ENCODE measurements at places on chromosomes 3 and 15. TPM values are rescaled to one million over a fixed set of nuclear protein-coding genes. Genes with fewer than 3 reads are reported as not detected.

The HIGD2B gene
- polyA plus RNA-seq = not detected

The HHATL gene
- polyA plus RNA-seq = not detected

The ROPN1 gene
- 0.29 TPM for polyA plus RNA-seq

The P3H2 gene
- polyA plus RNA-seq = 32.6 TPM

The DUT gene
- 35.9 TPM for polyA plus RNA-seq

The PTX3 gene
- polyA plus RNA-seq = 235 TPM

DNA sequence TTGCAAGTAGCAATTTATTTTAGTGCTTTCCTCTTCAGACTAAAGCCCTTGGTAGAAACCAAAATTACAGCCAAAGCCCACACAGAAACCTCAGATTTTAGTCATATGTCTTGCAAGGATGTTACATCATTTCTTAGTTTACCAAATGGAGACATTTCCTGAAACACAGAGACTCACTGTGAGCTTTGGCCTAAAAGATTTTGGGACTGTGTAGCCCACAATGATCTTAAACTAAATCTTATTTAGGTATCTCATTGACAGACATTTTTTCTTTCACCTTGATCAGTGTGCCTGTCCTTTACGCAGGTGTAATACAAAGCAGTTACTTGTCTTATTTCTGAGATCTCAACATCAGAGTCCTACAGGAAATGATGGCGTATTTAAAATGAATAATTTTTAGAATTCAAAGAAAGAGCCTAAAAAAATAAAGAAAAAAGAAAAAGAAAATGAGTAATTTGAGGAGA lies 27.8 kb upstream of the AP4E1 start:
- peak; percentile 43 for DNase-seq

DNA sequence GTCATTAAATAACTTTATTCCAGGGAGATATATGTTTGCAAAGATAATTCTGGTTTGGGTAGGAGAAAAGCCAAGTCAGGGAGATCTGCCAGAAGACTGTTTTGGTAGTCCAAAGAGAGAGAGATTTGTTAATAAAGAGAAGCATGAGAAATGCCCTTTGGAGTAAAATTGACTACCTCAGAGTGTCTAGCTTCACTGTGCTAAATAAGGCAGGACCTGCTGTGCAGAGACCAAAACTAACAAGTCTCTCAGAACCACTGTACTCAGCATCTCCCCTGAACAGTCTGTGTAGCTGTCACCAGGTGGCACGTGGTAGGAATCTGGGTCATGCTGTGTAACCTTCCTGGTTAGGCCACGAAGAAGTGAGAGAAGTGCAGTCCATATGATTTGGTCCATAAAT lies 31.6 kb upstream of the SLC35G2 start:
- DNase-seq = no peak

DNA sequence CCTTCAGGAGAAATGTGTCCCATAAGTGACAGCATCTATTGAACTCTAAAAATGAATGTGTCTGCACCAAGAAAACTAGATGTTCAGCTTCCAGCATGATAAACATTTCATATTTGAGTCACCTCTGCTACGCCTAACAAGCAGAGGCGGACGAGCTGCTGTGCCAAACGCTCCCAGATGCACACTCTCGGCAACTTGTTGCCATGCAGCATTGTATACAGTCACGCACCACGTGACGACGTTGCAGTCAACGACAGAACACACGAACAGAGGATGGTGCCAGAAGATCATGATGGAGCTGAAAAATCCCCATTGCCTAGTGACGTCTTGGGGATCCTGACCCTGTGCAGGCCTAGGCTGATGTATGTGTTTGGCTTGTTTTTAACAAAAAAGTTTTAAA lies 137.5 kb downstream of the XXYLT1 start:
- DNase-seq = peak; percentile 87

DNA sequence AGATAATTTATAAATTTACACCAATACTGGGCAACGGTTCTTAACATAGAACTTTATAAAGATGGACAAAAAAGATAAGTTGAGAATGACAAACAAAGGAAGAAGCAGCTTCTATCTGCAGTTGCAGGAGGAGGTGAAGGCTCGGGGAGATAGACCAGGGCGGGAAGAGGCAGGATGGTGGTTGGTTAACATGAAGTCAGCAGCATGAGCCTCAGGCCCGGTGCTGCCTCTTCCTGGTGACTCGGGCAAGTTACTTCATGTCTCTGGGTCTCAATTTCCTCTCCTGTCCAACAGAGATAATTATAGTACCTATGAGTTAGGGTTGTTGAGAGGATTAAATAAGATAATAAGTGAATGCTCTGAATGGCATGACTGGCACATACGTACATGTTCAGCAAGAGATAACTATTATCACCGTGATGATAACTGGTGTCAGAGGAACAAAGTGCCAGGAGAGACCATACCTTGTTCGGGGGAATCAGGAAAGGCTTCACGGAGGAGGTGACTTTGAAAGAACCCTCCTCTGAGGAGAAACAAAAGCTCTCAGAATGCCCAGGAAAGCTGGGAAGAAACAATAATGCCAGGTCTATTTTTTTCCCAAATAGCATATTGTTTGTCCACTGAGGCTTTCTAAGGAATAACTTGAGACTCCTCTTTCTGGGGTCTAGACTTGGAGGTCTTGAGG lies 4.4 kb downstream of the PAK6 start:
- DNase-seq = no peak

DNA sequence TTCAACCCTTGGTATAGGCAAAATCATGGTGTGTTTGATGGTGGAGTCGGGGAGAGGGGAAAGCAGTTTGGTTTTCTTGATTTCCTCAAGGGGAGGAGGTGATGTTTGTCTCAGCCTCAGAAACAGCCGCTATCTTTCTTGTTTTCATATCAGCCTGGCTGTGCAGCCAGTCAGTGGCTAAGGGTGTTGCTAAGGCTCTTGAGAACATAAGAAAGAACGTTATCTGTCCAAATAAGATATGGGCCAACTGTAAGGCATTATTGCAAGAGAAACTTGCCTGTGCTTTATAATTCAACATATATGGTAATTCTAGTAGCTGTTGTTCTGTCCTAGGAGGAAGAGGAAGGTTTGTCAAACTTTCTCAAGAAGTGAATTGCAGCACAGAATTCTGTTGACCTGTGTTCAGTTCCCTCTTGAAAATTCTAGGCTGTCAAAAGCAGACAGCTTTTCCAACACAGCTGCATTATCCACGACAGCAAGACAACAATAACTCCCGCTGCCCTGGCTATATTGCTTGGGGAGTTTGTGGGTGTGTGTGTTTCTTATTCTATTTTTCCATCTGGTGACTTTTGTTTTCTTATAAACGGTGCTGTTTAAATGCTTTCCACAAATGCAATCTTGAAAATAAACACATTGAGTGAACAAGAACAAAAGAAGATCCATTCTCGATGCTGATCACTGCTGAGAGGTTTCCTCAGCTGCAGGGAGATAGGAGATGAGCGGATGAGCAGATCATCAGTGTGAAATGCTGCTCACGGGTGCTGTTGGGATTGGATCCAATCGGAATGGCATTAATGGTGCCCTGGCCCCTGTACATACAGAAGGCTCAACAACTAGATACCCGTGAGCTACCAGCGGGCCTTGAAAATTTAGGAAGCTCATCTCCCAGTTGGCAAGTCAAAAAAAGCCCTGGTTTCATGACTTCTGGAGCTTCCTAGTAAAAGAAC lies 90.8 kb upstream of the TNFAIP8L3 start:
- no peak for DNase-seq

GRCh38 chr3:40598338-40598737 lies 73.6 kb downstream of the ZNF621 start:
- DNase-seq = no peak

DNA sequence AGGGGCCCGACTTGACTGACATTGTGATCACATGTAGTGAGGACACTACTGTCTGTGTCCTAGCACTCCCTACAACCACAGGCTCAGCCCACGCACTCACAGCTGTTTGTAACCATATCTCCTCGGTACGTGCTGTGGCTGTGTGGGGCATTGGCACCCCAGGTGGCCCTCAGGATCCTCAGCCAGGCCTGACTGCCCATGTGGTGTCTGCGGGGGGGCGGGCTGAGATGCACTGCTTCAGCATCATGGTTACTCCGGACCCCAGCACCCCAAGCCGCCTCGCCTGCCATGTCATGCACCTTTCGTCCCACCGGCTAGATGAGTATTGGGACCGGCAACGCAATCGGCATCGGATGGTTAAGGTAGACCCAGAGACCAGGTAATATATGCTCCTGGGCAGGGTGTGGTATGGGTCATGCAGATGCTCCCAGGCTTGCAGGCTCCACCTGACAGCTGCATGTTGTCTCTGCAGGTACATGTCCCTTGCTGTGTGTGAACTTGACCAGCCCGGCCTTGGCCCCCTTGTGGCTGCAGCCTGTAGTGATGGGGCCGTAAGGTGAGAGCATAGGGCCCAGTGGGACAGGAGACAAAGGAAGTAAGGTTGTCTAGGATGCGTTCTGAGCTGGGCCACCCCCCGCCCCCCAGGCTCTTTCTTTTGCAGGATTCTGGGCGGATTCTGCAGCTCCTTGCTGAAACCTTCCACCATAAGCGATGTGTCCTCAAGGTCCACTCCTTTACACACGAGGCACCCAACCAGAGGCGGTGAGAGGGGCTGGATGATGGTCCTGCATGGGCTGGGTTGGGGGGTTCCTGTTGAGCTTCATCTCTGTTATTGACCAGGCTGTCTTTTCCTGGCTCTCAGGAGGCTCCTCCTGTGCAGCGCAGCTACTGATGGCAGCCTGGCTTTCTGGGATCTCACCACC lies 4.4 kb downstream of the DALRD3 start:
- DNase-seq = no peak

DNA sequence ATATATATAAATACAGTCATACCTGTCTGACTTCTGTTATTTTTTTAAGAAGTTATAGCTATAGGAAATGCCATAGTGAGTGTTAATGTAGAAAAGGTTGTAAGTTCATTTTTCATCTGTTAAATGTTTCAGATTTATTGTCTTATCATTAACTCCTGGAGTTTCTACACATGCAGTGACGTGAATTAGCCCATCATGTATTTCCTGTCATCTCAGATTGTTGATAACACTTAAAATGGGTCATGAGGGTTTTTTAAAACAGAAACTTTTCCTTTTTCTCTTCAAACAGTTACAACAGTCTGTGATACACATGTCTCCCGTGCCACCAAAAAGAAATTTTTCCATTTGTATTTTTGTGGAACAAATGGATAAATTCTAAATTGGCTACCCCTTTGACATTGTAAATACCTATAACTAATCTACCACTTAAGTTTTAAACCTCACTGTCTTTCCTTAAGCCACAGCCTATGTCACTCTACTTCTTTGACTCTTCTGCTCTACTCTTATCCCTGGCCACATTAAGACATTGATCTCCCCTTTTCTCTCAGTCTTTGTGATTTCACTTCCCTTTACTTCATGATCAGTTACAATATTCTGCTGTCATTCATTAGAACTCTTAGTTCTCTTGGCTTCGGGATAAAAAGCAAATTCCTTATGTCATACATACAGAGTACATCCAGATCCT lies 89.1 kb downstream of the NEO1 start:
- no peak for DNase-seq

GRCh38 chr3:14569474-14570000 lies 29.4 kb upstream of the GRIP2 start:
- no peak for DNase-seq

- no peak for DNase-seq
Measured at GRCh38 chr3:88408097-88408496, 258.3 kb downstream of the C3orf38 start.

- no peak for DNase-seq
Measured at GRCh38 chr3:18027161-18027939, 284.9 kb upstream of the TBC1D5 start.

GRCh38 chr3:171460725-171461524 lies 720 bp upstream of the TNIK start:
- peak; percentile 21 for DNase-seq

DNA sequence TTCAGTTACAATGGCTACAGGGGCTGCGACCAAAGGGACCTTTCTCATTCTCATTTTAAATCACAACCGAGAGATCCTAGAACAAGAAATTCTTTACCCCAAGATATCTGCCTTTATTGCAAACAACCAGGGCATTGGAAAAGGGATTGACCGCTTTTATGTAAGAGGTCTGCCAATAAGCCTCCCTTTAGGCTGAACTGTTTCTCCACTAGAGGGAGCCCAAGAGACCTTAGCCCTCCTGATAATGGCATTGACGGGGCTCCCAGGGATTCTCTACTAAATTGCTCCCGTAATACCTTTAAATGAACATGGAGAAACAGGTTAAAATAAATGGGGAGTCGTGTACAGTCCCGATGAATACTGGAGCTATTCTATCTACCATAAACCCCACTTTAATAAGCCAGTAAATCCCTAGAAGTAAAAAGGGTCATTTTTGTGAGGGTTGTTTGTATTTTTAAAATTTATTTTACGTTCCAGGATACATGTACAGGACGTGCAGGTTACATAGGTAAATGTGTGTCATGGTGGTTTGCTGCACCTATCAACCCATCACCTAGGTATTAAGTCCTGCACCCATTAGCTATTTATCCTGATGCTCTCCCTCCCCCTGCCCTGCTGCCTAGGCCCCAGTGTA lies 7.5 kb upstream of the IGSF10 start:
- DNase-seq = peak; percentile 42

DNA sequence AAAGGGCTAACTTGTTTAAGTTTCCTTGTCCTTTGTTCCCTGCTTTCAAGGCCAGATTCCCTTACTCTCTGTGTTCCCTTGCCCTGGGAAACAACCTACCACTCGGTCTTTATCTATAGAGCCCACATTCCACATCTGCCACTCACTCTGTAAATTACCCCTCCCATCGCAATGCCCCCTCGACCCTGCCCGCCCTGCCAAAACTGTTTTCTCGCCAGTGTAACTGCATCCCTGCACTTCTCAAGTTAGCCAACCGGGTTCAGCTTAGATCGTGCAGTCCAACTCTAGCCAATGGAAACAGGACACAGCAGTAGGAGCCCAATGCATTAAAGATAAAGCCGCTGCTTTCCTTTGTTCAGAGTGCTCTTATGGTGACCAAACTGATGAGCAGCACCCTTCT lies 263.6 kb downstream of the TBL1XR1 start:
- no peak for DNase-seq

DNA sequence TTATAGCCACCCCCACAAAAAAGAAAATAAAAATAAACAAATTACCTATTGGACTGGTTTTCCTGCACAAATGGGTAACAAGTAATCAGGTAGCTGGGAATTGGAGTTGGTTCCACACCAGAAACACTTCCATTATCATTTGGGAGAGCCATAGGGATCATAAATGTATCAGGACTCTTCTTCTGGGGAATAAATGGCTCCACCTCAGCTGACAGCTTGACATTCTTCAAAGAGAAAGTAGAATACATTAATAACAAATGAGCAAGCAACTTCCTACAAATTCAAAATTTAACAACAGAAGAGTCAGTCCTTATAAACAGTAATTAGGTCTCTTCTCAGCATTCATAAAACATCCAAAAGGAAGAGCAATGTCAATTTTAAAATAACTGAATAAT lies 8.7 kb downstream of the SECISBP2L start:
- DNase-seq = no peak

DNA sequence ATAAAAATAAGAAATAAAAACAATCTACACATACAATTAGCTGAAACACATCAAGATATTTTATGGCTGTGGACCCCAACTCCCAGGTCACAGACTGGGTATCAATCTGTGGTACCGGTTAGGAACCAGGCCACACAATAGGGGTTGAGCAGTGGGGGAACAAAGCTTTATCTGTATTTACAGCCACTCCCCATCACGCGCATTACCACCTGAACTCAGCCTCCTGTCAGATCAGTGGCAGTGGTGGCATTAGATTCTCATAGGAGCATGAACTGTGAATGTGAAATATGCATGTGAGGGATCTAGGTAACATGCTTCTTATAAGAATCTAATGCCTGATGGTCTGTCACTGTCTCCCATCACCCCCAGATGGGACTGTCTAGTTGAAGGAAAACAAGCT lies 17.7 kb upstream of the DNAJC19 start:
- no peak for DNase-seq

- DNase-seq = no peak
Measured at GRCh38 chr3:42478830-42479229, 23.6 kb upstream of the VIPR1 start.

GRCh38 chr3:18557216-18557615 lies 132.1 kb upstream of the SATB1 start:
- no peak for DNase-seq
